SJSA1 (cell line): ENCODE measurements at places on chromosomes 1 and 21. TPM values are rescaled to one million over a fixed set of nuclear protein-coding genes. Genes with fewer than 3 reads are reported as not detected.

- DNase-seq: no peak
Observed at GRCh38 chr21:33055991-33056390, 13.9 kb upstream of the OLIG1 start.

DNA sequence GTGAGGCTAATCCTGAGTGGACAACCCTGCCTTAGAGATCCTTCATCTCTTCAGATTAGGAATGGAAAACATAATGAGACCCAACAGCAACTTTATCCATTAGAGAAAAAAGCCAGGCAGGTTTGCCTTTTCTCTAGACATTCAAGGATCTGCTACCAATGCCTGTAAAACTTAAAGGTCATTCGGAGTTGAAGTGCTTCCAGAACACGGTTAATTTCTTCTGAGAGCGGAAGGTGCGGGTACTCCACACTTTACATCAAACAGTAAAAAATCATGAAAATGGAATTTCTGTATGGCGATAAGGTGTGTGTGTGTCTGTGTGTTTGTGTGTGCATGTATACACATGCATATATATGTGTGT, 65.2 kb upstream of the PRKACB start:
- DNase-seq: no peak

SPRR2A gene
- not detected in 2 replicates for total RNA-seq

TNFRSF4 gene
- total RNA-seq: not detected in 2 replicates

PHTF1 gene
- total RNA-seq: 38.3 and 42.4 TPM in 2 replicates
